ENCODE measurements at places on chromosomes 12 and 14.

DNA sequence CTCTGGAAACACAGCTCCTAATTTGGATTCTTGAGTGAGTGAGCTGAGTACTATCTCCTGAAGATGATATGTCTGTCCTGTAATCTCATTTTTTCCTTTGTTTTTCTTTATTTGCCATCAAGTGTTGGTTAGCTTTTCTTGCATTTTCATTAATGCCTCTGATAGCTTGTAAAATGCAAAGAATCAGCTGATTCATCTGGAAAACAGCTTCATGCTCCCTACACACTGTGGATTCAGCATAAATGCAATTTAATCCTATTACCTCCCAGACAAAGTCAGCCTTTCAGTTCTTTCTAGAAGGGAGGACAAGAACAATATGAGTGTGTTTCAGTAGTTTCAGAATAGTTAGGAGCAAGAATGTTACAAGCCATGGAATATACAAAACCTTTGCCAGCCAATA, 79.4 kb downstream of the DACT1 start:
- no peak for DNase-seq

DNA sequence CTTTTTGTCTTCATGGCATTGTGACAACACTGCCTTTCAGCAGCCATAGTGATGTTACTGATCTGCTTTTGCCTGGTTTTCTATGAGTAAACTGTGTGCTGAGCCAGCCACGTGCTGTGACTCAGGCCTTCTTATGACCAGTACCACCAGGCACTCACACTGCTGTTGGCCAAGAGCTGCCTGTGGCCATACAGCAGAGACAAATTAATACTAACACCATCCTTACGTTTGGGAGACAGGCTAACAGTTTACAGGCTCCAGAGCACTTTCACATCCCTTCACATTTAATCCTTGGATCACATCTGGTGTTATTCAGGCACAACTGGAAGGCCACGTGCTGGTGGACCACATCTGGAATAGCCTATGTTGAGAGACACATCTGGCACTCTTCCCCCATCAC, 377.9 kb downstream of the CCDC91 start:
- no peak for DNase-seq

- DNase-seq: no peak
These were observed 7.9 kb downstream of the SLC16A7 start for GRCh38 chr12:59603754-59604153.

- DNase-seq: no peak
These were observed 124.3 kb upstream of the EGLN3 start for GRCh38 chr14:34075042-34075744.

GRCh38 chr12:100698518-100698917, 96.1 kb upstream of the ANO4 start:
- no peak for DNase-seq

- DNase-seq: no peak
These were observed 25.4 kb upstream of the COL2A1 start for GRCh38 chr12:48029491-48030172.

DNA sequence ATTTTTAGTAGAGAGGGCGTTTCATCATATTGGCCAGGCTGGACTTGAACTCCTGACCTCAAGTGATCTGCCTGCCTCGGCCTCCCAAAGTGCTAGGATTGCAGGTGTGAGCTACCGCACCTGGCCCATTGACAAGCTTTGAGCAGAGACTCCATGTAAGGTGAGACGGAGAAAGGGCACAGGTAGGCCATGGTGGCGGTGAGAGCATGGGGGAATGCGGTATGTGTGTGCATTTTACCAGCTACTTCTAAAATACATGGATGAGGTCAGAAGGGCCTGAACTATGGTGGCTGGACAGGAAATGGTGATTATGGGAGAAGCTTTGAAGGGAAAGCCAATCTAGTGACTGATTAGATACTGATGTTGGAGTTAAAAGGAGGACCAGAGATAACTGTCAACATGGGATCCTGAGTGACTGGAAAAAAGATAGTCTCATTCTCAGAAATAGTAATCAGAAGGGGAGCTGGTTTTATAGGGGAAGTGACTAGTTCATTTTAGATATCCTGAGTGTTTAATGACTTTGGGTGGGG, 21.9 kb upstream of the PTPRB start:
- DNase-seq: no peak

DNA sequence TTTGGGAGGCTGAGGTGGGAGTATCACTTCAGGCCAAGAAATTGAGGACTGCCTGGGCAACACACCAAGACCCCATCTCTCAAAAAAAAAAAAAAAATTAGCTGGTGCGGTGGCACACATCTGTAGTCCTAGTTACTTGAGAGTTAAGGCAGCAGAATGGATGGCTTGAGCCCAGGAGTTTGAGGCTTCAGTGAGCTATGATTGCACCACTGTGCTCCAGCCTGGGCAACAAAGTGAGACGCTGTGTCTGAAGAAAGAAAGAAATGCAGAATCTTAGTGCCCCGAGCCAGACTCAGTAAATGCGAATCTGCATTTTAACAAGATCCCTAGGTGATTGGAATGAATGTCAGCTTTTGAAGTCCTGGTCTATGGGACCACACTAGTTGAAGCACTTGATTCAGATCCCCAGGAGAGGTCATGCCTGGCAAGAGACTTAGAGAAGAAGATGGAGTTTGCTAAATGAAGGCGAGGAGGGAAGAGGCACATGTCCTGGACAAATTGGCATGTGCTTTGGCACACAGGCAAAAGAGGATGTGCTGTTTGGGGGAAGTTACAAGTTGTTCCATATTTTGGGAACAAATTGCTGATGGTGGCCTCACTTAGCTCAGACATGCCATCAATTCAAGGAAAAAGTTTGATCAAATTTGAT, 56.6 kb downstream of the DRAM1 start:
- DNase-seq: no peak

DNA sequence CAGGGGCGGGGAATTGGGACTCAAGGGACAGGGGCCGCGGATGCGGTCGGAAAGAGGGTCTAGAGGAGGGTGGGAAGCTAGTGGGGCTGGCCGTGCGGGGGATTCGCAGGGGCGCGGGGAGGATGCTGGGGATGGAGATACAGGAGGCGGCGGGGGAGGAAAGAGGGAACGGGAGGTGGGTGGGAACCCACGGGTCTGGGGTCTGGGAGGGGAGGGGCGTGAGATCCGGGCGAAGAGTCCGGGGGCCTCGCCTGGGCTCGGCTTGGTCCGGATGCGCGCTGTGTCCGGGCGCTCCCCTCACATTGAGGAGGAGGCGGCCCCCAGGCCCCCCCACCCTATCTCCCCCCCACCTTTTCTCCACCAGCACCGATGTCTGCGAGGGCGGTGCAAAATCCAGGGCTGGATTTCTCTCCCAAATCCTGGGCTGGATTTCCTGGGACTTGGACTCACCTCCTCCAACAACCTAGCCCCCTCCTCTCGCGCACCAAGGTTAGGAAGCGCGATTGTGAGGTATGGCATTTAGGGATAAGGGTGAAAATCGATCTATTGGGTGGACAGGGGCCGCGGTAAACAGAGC, at the start of gene AGAP2:
AGAP2 (minus strand) TSS at position 82 of the 577 bp plus-strand sequence. CDS start 496 bp downstream, outside the sequence.
- no peak for DNase-seq

Measured in effector memory CD4-positive, alpha-beta T cell (primary cell).